ENCODE measurements at places on chromosomes 4 and X.

DNA sequence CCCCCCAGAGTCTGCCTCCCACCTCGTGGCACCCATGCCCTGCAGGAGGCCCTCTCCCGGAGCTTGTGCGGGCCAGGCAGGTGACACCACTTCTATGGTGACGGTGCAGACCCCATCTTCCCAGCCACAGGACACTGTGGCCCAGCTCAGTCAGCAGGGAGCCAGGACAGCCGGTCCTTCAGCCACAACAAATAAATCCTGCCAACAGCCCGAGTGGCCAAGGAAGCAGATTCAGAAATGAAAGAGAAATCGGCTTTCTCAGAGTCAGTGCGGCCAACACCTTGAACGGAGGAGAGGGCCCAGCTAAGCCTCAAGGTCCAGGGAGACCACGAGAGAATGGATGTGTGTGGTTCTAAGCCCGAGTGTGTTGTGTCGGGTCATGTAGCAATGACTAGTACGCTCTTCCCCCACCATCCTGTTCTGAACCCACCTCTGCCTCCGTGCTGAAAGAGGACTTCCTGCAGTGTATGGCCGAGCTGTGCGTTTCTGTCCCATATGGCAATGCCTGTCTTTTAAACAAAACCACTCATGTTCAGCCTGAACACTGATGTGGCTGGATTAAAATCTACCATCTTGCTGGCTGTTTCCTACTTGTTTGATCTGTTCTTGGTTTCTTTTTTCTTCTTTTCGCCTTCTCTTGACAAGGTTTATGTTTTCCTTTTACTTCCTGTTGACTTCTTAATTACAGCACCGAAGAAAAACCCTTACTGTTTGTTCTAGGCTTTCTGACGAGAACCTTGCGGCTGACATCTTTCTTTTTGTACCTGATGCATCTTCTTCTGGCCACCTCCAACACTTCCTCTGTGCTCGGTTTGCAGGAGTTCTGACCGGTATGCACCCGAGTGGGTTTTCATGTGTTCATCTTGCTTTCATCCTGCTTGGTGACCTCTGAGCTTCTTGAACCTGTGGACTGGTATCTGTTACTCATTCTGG is 53.1 kb downstream of the GAK start:
- DNase-seq = no peak

DNA sequence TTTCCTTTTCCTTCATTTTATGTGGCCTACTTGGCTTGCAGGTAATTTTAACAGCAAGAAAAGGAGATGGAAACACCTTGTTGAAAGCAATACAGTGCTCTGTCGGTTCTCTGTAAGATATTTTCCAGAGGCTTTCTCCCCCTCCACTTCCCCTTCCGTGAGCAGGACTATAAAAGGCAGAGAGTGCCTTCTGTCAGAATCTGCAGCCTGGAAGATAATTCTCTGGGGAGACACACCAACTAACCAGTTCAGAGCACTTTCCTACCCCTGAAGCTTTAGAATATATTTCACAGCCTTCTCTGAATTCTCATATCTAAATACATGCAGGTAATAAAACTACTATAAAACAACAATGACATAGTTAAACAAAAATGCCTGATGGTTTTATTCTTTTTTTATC is 141.1 kb downstream of the IDS start:
- no peak for DNase-seq

DNA sequence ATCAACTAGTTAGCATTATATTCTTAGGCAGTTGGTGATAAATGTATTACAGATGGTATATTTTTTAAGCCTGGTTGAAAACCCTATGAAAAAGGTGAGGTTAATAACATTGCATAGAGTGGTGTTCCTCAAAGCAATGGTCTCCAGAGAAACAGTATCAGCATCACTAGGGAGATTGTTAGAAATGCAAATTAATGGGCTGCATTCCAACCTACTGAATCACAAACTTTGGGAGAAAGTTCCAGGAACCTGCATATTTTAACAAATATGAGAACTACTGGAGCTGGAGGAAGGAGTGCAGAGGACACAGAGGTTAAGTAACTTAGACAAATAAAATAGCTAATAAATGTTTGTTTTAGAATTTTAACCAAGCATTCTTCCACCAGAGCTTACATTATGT is 166.9 kb upstream of the PCDH10 start:
- DNase-seq = no peak

DNA sequence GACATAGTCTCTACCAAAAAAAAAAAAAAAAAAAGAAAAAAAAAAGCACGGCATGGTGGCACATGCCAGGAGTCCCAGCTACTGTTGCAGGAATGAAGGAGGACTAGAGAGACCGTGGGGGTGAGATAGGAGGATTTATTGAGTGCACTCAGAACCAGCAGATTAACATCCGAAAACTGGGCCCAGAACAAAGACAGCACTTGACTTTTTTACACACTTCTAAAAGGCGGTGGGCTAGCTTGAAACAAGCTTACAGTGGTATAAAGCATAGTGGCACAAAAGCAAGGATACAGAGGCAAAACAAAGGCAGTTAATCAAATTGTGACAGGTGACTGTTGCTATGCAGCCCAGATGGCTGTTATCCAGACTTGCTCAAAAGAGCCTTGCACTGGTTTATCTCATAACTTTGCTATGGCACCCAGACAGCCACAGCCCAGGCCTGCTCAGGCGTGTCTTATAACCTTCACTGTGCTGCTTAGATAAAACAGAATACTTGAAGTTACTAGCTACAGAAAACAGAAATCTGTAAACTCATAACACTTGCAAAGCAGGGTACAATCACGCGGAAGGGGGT is 9.9 kb upstream of the PI4K2B start:
- peak; percentile 70 for DNase-seq

DNA sequence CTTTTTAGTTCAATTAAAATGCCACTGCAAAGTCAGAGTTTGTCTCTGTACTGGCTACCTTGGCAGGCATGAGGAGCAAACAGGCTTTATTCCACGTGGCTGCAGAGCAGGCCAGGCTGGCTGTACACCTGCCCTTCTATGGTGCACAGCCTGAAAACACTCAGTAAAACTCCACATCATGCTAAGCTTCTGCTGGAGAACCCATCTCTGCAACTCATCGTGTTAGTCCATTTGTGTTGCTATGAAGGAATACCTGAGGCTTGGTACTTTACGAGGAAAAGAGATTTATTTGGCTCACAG is 214.4 kb downstream of the SCFD2 start:
- DNase-seq = no peak

DNA sequence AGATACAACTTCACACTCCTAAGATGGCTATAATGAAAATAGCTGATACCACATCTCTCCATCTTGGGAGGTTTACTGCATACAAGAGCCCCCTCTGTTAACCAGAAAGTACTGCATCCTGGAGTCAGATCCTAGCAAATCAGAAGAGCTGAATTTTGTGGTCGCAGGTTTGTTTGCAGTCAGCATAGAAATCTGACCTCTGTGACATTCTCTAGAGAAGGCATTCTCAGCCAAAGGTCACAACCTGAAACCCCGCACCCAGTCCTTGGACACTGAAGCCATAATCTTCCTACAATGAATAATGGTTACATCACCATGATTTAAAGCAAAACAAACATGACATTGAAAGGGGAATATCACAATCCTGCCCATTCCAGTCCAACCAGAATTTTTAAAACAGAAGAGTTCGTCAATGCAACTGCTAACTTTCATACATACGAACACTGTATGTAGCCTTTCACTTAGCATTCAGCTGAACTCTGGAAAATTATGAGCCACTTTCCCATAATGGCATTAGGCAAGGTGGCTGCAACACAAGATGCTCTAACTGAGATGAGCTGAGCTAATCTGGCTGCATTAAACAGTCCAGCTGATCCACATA is 17.6 kb downstream of the HS6ST2 start:
- DNase-seq = peak; percentile 82

DNA sequence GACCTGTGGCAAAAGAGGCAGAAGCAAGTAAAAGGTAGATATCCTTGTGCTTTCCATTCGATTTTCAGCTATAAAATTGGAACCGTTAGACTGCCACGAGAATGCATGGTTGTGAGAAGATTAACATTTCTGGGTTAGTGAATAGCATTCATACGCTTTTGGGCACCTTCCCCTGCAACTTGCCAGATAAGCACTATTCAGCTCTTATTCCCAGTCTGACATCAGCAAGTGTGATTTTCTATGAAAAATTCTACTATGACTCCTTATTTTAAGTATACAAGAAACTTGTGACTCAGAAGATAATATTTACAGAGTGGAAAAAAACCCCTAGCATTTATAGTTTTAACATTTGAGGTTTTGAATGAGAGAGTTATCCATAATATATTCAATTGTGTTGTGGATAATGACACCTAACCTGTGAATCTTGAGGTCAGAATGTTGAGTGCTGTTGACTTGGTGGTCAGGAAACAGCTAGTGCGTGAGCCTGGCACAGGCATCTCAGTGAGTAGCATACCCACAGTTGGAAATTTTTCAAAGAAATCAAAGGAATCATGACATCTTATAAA is 3.9 kb downstream of the FGB start:
- DNase-seq = no peak

GRCh38 chrX:73799888-73800287 is 236.9 kb downstream of the CHIC1 start:
- DNase-seq = no peak

DNA sequence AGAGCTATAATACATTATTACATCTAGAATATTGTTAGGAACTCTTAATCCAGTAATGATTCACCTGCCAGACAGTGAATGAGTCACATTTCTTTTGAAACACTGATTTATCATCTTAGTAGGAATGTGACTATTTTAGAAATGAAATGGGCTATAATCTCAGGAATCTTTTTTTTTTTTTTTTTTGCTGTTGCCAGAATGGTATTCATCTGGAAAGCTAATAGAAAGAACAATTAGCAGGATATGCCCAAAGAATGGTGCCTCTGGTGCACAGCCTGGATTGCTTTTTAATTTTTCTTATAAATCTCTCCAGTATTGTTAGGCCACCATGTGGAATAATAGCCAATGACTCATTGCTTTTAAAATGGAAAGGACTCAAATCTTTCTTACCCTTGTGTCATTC is 181.1 kb upstream of the SMIM31 start:
- DNase-seq = no peak

GRCh38 chr4:124682384-124682783 is 30.1 kb downstream of the ANKRD50 start:
- DNase-seq = no peak

DNA sequence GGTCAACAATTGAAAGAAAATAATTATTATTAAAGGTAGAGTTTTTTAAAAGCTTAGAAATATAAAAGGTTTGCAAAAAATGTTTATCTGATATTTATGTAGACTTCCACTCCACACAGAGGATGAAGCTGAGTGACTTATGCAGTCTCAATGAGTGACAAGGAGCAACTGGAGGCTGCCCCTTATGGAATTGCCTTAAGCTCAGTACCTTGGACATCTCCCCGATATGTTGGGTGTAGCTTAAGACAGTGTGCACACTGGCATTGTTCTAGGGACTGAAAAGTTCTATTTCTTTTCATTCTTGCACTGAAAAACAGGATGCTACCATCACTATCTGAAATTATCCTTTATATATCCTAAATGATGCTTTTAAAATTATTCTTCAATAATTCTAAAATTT is 292.1 kb downstream of the PRDM5 start:
- no peak for DNase-seq

GRCh38 chrX:5870238-5870637 is 358.4 kb downstream of the NLGN4X start:
- DNase-seq = no peak

- no peak for DNase-seq
Measured at GRCh38 chrX:153572601-153573000, 26.3 kb downstream of the CCNQ start.

DNA sequence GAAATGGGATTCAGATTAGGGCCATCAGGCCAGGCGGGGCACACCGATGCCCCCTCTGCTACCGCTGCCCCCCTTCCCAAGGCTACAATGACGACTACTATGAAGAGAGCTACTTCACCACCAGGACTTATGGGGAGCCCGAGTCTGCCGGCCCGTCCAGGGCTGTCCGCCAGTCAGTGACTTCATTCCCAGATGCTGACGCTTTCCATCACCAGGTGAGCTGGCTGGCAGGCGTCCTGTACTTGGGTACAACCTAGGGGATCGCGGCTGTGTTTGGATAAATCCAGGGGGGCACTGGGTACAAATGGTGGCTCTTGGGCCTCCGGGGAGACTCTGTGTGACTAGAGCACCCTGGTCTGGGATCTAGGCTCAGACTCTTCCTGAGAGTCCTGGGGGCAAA is 1.1 kb downstream of the EMD start:
- DNase-seq = peak; percentile 32

DNA sequence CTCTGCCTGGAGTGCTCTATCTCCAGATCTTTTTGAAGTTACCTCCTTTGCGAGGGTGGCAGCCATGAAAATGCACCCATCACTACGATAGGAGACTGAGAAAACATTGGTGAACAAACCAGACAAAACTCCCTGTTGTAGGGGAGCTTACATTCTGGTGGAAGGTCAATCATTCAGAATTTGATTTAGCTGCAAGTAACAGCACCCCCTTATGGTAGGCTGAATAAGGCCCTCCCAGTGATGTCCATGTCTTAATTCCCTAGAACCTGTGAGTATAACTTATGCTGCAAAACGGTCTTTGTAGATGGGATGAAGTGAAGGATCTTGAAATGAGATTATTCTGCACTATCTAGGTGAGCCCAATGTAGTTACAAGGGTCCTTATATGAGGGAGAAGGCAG is 5.6 kb upstream of the TEC start:
- peak; percentile 66 for DNase-seq

DNA sequence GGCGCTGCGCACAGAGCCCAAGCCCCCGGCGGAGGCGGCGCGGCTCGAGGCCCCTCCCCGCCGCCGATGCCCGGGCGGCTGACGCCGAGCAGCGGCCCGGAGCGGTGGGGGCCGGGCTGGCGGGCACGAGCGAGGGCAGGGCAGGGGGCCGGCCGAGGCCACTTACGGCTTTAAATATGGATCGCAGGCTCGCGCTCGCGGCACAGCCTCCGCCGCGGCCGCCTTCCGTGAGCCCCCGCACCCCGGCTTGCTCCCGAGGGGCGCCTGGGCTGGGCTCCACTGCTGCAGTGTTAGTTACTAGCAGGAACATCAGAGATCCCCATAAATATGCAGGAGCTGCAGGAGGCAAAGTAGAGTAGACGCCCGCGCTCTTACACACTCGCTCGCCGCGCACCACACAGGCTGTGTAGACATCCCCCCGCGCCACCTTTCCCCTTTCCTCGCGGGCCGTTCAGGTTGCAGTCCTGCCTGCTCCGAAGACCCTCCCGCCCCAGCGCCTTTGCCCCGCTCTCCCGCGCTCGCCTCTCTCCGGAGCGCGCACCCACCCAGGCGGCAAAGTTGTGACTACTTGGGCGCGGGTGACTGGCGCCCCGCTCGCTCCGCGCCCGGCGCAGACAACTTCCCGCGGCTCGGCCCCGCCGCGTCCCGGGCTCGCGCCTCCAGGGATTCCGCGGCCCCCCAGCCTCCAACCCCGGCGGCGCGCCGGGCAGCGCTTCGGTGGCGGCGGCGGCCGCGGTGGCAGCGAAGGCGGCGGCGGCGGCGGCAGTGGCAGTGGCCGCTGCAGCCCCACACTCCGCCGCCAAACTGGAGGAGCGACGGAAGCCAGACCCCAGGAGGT is 152.0 kb upstream of the SLC4A4 start:
- peak; percentile 69 for DNase-seq

DNA sequence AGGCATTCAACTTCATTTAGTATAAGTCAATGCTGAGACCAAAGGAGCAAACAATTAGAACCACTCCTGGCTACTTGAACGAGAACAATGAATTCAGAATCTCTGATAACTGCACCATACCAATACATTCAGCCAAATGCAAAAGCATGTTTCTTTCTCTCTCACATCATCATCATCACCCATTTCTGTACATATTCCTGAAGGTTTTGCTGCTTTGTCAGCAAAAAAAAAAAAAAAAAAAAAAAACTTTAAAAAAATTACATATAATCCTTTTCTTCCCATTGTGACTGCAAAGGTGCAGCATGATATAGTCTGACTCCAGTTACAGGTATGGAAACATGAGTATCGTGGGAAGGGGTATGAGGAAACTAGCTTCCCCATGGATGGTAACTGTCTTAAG is 35.6 kb downstream of the FBXW7 start:
- DNase-seq = no peak
